Activated T-helper 1 cell treated with Interleukin-2 at 50 U/mL for 16 hours (primary cell): ENCODE measurements at places on chromosomes 4 and X.

- no peak for DNase-seq
Measured at GRCh38 chr4:148477276-148477675, 35.1 kb upstream of the NR3C2 start.

- no peak for DNase-seq
Measured at GRCh38 chr4:86688026-86688425, 93.9 kb downstream of the PTPN13 start.

DNA sequence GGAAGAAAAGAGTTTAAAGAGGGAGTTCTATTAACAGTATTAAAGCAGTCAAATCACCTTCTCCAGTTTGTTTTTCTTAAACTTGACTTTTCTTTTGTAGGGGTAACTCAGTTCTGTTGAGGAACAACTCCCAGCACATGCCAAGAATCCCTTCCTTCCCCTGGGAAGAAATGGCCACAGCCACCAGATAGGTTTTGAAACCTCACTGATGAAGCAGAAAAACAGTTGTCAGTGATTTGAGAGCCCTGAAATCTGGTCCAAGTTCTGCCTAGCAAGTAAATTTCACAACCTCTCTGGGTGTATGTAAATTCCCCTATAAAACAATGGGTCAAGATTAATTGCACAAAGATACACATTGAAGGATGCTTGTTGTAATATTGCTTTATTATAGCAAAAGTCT lies 167.1 kb downstream of the DHX15 start:
- no peak for DNase-seq

DNA sequence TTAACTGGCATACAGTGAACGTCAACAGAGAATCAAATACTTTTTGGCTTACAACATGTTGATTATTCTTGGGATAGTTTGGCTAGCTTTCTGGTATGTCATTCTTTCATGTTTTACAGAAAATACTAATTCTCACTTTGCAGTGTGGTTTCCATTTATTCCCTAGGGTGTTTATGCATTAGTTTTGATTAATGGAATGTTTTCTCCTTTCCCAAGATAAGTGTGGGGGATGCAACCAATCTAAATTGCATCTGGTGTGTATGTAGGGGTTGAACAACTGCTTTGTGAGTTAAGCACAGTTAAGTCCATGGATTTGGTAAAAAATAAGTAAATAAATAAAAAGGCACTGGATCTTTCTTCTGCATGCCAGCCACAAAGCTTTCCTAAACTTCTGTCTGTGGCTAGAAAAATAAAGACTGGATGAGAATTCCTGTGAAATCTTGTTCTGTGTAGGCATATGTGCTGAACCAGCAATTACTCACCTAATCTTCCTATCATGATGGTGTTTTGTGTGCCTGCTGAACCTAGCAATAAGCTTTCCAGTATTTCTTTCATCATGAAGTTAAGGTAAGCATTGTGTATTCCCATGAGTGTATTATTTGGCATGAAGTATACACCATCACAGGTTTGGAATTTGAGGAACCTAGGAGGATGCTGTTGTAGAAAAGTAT lies 50.6 kb upstream of the TENM3 start:
- no peak for DNase-seq

GRCh38 chrX:19800821-19801374 lies 86.5 kb downstream of the SH3KBP1 start:
- DNase-seq = no peak

GRCh38 chrX:110056419-110056818 lies 53.5 kb downstream of the TMEM164 start:
- DNase-seq = no peak

GRCh38 chrX:9149501-9150245 lies 115.7 kb upstream of the FAM9B start:
- no peak for DNase-seq

DNA sequence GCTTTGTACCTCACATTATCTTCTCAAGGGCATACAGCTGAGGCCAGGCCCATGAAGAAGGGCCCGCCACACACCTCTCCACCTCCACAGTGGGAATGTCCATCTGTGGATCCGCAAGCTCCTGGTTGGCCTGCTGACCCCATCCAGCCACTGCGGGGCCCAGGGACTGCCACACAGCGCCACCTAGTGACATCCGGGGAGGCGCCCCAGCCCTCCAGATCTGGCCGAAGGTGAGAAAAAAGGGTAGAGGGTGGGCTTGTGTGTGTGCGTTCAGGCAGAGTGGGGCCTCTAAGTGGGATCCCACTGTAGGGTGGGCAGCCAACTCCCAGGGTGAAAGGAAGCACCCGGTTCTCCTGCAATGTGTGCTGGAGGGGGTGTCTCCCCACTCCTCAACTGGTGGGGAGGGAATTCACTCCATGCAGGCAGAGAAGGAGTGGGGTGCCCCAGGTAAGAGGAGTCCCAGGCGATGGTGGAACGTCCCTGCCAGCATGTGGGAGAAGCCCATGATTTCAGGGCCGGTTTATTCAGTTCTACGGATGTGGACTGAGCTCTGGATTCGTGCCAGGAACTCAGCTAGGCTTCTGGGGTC lies 117.3 kb downstream of the ENPP6 start:
- DNase-seq = no peak

DNA sequence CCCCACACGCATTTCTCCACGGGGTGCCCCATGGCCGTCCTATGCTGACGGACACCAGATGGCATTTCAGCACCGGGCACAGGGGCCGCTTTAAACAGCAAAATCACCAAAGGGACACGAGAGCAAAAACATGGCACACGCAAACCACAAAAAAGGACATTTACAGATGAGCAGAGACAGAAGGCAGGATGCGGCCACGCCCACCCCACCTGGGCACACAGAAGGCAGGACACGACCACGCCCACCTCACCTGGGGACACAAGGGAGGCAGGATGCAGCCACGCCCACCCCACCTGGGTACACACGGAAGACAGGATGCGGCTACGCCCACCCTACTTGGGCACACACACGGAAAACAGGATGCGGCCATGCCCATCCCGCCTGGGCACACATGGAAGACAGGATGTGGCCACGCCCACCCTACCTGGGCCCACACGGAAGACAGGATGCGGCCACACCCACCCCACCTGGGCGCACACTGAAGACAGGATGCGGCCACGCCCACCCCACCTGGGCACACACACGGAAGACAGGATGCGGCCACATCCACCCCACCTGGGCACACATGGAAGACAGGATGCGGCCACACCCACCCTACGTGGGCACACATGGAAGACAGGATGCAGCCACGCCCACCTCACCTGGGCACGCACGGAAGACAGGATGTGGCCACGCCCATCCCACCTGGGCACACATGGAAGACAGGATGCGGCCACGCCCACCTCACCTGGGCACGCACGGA lies 69.1 kb downstream of the FAM53A start:
- no peak for DNase-seq

- DNase-seq = no peak
Measured at GRCh38 chr4:39648827-39649558, 10.3 kb upstream of the SMIM14 start.

GRCh38 chr4:32042486-32043247 lies 1322.5 kb downstream of the PCDH7 start:
- DNase-seq = no peak

GRCh38 chr4:121236353-121237068 lies 72.4 kb upstream of the TNIP3 start:
- DNase-seq = no peak

GRCh38 chr4:39048311-39048710 lies 13.7 kb upstream of the KLHL5 start:
- DNase-seq = no peak

GRCh38 chrX:1534301-1535168 lies 2.5 kb downstream of the P2RY8 start:
- no peak for DNase-seq

DNA sequence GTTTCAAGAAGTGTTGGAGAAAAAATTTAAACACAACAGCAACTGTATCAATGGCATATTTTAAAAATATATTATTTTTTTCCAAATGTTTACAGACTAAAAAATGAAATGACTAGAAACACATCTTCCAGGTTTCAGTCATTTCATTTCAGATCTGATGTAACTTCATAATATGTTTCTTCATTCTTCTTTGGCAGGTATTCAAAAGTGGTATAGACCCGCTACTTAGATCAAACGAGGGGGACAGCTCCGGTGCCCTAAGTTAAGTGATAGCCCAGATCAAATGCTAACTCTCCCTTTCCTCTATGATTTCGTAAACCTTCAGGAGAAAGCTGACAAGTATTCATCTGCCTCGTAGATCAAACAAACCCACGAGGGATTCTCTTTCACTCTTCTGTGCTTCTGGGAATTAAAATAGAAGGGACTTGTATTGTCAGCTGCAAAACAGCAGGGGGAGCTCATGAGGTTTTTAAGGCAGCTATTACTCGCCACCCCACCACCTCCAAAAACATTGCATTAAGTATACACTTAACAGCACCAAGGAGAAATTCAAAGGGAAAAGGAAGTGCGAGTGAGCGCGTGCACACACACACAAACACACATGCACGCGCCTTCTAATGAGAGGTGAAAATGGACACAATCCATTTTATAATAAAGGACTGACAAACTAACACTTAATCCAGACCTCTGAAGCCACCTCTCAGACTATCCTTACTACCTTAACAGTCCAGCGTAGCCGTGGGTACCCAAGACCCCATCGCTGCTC lies 21.4 kb downstream of the HELT start:
- peak; percentile 4 for DNase-seq

DNA sequence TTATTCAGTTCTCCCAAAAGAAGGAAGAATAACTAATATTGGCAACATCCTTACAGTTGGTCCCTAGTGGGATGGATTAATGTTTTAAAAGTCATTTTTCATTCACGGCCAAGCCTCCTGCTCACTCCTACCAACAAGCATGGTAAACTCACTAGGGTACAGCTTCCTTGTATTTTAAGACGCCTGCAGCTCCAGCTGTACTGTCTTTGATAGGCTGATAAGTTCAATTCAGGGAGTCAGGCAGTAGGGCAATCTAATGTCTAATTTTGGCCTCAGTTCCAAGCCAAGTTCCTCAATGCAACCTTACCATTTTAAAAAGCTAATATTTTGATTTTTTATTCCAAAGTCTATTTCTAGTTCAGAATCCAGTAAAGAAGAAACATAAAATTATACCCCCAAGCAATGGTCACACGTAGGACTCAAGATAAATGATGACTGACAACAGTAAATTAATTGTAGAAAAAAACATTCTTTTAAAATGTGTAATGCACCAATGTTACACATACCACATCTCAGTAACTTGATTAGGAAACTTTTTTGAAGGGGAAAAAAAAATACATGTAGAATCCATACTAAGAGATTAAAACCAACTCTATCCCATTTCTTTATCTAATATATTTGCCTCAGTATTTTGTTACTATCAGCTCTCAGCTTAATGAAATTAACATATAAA lies 9.3 kb downstream of the LCORL start:
- no peak for DNase-seq

DNA sequence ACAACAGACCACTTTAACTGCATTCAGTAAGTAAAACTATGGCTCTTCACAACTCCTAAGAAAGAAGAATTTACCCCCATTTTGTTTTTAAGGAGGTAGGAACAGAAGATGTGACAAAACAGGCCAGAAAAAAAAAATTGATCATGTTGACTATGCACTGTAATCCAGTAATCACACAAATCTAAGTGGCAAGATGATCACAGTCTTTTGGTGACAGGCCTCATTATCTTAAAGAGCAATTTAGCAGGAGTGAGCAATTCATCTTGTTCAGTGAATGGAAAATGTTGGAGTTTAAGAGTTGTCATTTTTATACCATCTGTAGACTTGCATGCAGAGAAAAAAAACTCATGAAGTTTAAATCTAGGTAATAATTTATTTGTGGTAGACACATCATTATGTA lies 115.1 kb downstream of the SLC39A8 start:
- DNase-seq = no peak

- DNase-seq = no peak
Measured at GRCh38 chrX:24259544-24260240, 54.2 kb downstream of the SUPT20HL2 start.

GRCh38 chr4:144831971-144832370 lies 186.0 kb downstream of the HHIP start:
- DNase-seq = no peak
